ENCODE measurements at places on chromosomes 13 and 19.

DNA sequence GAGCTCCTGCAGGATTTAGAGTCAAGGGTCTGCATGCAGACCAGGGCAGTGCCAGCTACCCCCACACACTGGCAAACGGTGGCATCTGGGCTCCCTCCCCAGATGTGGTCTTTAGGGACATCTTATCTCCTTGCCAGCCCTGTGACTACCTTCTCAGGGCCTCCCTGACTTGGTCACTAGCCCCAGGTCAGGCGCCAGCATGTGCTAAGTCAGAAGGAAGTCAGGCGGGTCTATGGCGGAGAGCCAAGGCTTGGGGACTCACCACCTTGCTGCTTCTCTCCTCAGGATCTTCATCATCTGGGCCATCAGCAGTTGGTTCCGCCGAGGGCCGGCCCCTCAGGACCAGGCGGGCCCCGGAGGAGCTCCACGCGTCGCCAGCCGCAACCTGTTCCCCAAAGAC, 17.6 kb downstream of the CLPTM1 start:
- no peak for DNase-seq

GRCh38 chr13:52980695-52981094, 47.9 kb upstream of the OLFM4 start:
- DNase-seq: no peak

GRCh38 chr19:55352549-55353145, 1.9 kb downstream of the COX6B2 start:
- DNase-seq: no peak

DNA sequence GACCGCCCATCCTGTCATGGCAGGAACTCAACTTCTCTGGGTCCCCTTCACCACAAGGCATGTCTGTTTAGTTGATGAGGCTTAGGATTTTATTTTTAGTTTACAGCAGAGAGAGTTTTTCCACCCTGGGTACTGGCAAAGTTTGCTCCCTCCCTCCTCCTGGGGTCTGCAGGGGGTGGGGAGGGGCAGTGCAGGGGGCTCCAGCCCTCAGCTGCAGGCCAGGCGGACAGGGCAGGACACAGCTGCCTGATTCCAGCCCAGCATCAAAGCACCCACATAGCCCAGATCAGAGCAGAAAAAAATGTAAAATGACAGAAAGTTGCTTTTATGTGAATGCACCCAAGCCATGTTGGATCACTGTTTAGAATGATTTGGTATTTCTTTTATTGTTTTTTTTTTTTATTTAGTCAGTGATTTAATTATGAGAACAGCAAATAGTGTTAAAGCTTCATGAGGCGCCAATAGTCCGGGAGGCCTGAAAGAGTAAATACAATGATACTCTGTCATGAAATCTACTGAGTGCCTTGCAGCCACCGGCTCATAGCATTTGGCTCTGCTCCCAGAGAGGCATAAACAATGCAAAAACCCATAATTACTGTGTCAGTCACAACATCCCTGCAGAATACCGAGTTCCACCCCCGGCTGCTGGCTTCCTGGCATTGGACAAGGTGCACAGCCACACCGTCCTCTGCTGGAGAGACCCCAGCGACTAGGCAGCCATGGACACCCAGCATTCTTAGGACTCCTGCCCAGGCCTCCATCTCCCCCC, 923.5 kb downstream of the UQCRFS1 start:
- no peak for DNase-seq

GRCh38 chr13:103694033-103694432, 627.8 kb upstream of the SLC10A2 start:
- DNase-seq: no peak

DNA sequence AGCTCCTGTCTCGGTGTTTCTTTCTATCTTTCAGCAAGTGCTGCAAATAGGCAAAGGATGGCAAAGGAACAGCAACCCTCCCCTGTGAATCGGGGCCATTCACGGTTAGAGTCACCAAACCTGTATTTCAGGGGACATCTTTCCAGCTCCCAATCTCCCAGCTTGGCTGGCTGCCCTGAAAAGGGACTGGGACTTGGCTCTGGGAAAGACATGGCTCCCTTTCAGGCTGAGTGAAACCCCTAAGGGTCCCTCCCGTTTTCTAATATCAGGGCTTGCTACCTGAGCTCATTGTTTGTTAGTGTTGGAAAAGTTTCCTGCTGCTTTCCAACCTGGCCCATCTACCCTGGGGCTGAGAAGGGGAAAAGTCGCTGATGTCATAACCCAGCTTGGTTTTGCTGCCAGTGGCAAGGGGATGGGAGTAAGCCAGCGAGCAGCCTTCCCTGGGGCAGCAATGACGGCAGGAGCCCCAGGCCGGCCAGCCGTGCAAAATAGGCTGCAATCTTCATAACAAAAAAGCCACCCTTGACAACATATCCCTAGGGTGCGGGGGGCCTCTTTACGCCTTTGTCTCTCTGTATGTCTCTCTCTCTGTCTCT, 29.9 kb downstream of the SERP2 start:
- DNase-seq: no peak

DNA sequence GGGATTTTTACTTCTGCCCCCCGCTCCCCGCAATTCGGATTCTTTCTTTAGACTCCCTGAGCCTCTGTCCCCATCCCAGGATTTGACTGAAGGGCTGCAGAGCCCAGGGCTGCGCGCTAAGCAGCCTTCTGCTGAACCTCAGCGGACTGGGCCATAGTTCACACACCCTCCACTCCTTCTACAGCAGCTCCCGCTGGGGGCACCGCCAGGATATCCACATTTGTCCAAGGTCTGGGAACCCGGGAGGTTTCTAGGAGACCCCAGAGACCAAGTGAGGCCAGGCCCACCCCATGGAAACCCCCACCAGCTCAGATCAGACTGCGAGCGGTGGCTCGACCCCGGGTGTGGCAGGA, 463.3 kb downstream of the ITGBL1 start:
- DNase-seq: no peak

All from HTR-8/SVneo (cell line).